ENCODE measurements at places on chromosomes 3 and 15. TPM values are rescaled to one million over a fixed set of nuclear protein-coding genes. Genes with fewer than 3 reads are reported as not detected.

GRCh38 chr3:14324224-14324944 lies 78.0 kb upstream of the SLC6A6 start:
- H3K4me1 ChIP-seq, result no peaks in the 10 kb centered on the region
- H3K27me3 ChIP-seq, result peaks cover 19% of the 10 kb centered on the region
- DNase-seq, result no peak
- peaks cover 9% of the 10 kb centered on the region for H3K36me3 ChIP-seq
- H3K4me3 ChIP-seq, result no peak overlapping the region
- no peak overlapping the region for H3K27ac ChIP-seq

- H3K36me3 ChIP-seq, result no peaks in the 10 kb centered on the region
- no peak overlapping the region for H3K4me3 ChIP-seq
- no peak overlapping the region for H3K27ac ChIP-seq
- peaks cover under 1% of the 10 kb centered on the region for H3K27me3 ChIP-seq
These were observed 11.4 kb upstream of the WNT5A start for GRCh38 chr3:55498520-55498919.

GRCh38 chr15:93359425-93360131 lies 270.6 kb upstream of the RGMA start:
- no peaks in the 10 kb centered on the region for H3K27me3 ChIP-seq
- H3K36me3 ChIP-seq, result no peaks in the 10 kb centered on the region
- DNase-seq, result no peak
- H3K4me3 ChIP-seq, result no peak overlapping the region
- no peak overlapping the region for H3K27ac ChIP-seq

- peaks cover 18% of the 10 kb centered on the region for H3K36me3 ChIP-seq
- H3K4me3 ChIP-seq, result no peak overlapping the region
- DNase-seq, result no peak
- no peaks in the 10 kb centered on the region for H3K27me3 ChIP-seq
- H3K4me1 ChIP-seq, result no peaks in the 10 kb centered on the region
- no peak overlapping the region for H3K27ac ChIP-seq
These were observed 29.3 kb downstream of the RIOX2 start for GRCh38 chr3:97942801-97943546.

GRCh38 chr3:160006282-160007163 lies 17.9 kb downstream of the IL12A start:
- DNase-seq, result peak; percentile 13
- no peak overlapping the region for H3K27ac ChIP-seq
- H3K4me3 ChIP-seq, result no peak overlapping the region
- H3K27me3 ChIP-seq, result no peaks in the 10 kb centered on the region

DNA sequence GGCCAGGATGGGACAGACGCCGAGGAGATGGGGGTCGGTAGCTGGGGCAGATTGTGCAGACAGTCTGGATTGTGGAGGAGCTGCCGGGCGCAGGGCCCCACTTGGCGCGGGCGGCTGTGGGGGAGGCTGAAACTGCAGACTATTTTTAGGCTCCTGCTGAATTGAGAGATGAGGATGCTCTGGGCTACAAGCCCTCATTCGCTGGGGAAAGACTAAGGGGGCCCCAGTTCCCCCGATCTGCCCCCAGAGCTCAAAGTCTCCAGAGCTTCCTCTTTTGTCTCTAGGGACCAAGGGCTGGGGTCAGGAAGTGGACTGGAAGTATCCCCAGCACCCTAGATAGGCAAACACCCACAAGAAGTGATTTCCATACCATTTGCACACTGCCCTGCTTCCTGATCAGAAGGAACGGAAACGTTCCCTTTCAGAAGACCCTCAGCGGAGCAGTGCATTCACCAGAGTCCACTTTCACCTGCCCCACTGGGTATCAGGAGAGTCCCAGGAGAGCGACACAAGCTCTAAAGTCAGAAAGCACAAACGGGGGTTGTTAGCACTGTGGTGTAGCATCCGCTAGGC lies 29.7 kb downstream of the SEMA7A start:
- H3K4me3 ChIP-seq, result peak overlapping the region; percentile 64
- H3K27me3 ChIP-seq, result no peaks in the 10 kb centered on the region
- peaks cover 82% of the 10 kb centered on the region for H3K4me1 ChIP-seq
- H3K36me3 ChIP-seq, result no peaks in the 10 kb centered on the region
- H3K27ac ChIP-seq, result peak overlapping the region; percentile 75
- DNase-seq, result no peak

DNA sequence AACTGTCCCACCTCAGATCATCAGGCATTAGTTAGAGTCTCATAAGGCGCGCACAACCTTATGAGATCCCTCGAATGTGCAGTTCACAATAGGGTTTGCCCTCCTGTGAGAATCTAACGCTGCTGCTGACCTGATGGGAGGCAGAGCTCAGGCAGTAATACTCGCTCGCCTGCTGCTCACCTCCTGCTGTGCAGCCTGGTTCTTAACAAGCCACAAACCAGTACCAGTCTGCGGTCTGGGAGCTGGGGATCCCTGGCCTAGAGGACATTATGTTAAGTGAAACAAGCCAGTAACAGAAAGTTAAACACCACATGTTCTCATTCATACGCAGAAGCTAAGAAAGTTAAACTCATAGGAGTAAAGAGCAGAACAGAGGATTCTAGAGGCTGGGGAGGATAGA lies 47.0 kb downstream of the MAP3K13 start:
- H3K27me3 ChIP-seq, result no peaks in the 10 kb centered on the region
- H3K36me3 ChIP-seq, result no peaks in the 10 kb centered on the region
- H3K4me1 ChIP-seq, result no peaks in the 10 kb centered on the region
- DNase-seq, result no peak
- H3K4me3 ChIP-seq, result no peak overlapping the region
- no peak overlapping the region for H3K27ac ChIP-seq

- no peak overlapping the region for H3K4me3 ChIP-seq
- no peaks in the 10 kb centered on the region for H3K27me3 ChIP-seq
- no peaks in the 10 kb centered on the region for H3K4me1 ChIP-seq
- no peak overlapping the region for H3K27ac ChIP-seq
- DNase-seq, result no peak
These were observed 679.9 kb downstream of the NTRK3 start for GRCh38 chr15:87576486-87577176.

DNA sequence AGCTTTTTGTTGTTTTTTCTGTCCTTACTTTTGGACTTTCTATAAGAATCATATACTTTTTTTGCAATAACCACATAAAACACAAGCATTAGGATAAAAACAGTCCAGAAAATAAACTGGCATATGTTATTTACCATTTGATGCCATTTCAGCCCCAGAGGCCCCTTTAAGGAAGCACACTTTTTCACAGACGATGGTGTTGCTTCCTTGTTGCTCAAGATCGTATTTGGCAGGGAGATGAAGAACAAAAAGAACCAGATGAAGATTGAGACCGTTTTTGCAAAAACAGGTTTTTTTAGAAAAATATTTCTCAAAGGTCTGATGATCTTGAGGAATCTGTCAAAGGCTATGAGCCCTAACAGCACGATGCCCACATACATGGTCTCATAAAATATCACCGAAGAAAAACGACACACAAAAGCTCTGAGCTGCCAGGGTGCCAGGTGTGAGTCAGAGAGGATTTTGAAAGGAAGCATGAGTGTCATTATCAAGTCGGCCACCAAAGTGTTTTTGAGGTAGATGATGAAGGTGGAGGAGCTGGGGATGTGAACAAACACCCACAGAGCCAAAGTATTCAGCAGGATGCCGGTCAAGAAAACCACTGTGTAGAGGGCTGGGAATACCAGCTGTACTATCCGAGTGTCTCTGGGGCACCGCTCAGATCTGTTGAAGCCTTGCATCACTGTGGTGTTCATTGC lies 902 bp downstream of the P2RY13 start:
- no peaks in the 10 kb centered on the region for H3K27me3 ChIP-seq
- peak overlapping the region; percentile 89 for H3K4me3 ChIP-seq
- H3K36me3 ChIP-seq, result no peaks in the 10 kb centered on the region
- H3K4me1 ChIP-seq, result no peaks in the 10 kb centered on the region
- H3K27ac ChIP-seq, result no peak overlapping the region

- no peaks in the 10 kb centered on the region for H3K4me1 ChIP-seq
- H3K4me3 ChIP-seq, result no peak overlapping the region
- no peak for DNase-seq
- H3K27me3 ChIP-seq, result no peaks in the 10 kb centered on the region
These were observed 204.6 kb upstream of the IL12A start for GRCh38 chr3:159783780-159784742.

DNA sequence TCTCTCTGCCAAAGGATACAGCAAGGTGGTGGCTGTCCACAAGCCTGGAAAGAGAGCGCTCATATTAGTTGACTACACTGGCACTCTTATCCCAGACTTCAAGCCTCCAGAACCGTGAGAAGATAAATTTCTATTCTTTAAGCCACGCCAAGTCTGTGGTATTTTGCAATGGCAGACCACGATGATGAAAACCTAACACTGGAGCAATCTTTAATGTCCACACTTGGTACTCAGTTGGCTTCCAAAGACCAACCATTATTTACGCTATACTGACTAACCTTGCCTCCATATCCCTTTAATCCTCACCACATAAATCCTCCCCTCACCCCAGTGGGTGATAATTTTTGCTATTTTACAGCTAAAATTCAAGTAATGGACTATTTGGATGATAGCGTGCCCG lies 16.9 kb upstream of the LACTB start:
- no peak for DNase-seq
- no peaks in the 10 kb centered on the region for H3K4me1 ChIP-seq
- H3K4me3 ChIP-seq, result no peak overlapping the region

GRCh38 chr3:48501196-48501595 lies 2.8 kb downstream of the SHISA5 start:
- DNase-seq, result no peak
- no peaks in the 10 kb centered on the region for H3K27me3 ChIP-seq
- H3K4me3 ChIP-seq, result peak overlapping the region; percentile 18

- peak overlapping the region; percentile 10 for H3K4me3 ChIP-seq
- no peaks in the 10 kb centered on the region for H3K36me3 ChIP-seq
- H3K4me1 ChIP-seq, result peaks cover 87% of the 10 kb centered on the region
- peak overlapping the region; percentile 7 for H3K27ac ChIP-seq
These were observed 42.9 kb downstream of the MYO1E start for GRCh38 chr15:59329570-59330350.

- no peaks in the 10 kb centered on the region for H3K4me1 ChIP-seq
- H3K27ac ChIP-seq, result no peak overlapping the region
- no peak for DNase-seq
- no peaks in the 10 kb centered on the region for H3K36me3 ChIP-seq
These were observed 231.4 kb downstream of the LRRN1 start for GRCh38 chr3:4030624-4031023.

- H3K4me1 ChIP-seq, result no peaks in the 10 kb centered on the region
- H3K27ac ChIP-seq, result no peak overlapping the region
- no peak overlapping the region for H3K4me3 ChIP-seq
- H3K27me3 ChIP-seq, result peaks cover 3% of the 10 kb centered on the region
- no peak for DNase-seq
These were observed 26.6 kb downstream of the COL8A1 start for GRCh38 chr3:99665017-99665416.

DNA sequence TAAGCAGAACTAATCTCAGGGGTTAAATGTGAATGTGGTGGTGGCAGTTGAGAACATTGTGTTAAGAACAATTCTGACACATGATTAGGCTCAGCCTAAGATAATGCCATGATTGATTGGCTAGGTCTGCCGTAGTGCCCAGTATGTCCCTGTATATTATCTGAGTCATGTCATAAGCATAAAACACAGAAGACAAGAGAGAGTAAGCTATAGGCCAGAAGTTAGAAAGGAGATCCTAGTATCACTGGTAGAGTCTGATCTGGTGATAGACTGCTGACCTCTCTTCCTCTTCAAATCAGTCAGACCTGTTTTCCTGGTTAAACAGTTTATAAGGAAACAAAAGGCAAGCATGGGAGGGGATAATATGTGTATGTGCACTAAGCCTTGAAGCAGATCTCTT lies 30.1 kb upstream of the ATP8B4 start:
- H3K4me3 ChIP-seq, result no peak overlapping the region
- no peak for DNase-seq
- no peaks in the 10 kb centered on the region for H3K36me3 ChIP-seq
- H3K4me1 ChIP-seq, result no peaks in the 10 kb centered on the region
- no peaks in the 10 kb centered on the region for H3K27me3 ChIP-seq

DNA sequence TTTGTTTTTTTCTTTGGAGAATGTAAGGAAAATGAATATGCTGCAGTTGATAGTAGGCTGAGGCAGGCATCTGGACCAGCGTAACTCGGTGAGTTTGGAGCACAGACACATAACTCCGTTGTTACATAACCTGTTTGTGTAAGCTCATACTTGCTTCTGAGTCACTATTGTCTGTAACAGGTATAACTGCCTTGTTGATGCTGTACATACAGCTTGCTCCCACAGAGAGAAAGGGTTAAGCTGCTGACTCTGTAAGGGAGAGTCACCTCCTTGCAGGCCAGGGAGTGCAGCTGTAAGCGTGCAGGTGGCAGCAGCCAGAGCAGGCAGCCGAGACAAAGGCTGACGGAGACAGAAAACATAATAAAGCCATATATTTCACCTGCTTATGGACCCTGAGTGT lies 20.4 kb downstream of the RETNLB start:
- no peaks in the 10 kb centered on the region for H3K4me1 ChIP-seq
- no peak overlapping the region for H3K27ac ChIP-seq
- H3K36me3 ChIP-seq, result no peaks in the 10 kb centered on the region
- peaks cover 27% of the 10 kb centered on the region for H3K27me3 ChIP-seq

DNA sequence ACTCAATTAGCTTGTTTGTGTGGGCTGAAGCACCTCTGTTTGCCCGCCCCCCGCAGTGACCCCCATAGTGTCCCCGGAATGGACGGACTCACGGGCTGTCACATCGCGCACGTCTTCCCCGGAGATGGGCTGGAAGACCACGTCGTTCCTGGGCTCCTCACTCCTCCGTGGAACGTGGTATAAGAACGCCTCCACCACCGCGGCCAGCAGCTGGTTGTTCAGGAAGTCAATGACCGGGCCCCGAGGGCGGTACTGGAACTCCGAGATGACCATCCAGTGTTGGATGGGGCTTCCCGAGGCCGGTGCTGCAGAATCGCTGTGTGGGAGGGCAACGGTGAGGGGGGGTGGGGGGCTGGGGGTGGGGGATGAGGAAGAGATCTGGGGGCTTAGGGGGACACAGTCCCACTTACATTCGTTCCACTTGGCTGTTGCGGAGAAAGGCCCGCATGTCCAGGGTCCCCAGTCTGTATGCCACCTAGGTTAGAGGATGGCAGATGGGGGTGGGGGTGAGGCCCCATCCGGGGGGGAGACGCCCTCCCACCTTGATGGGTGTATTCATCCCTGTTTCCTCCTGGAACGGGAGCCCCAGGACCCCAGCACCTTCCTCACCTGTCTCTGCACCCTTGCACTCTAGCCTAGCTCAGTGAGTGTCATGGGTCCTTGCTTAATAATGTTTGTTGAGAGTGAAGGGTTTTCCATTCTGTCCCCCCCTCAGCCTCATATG lies 30.2 kb downstream of the MUC20 start:
- DNase-seq, result no peak
- H3K27me3 ChIP-seq, result no peaks in the 10 kb centered on the region

GOLGA8T gene
- polyA plus RNA-seq, result not detected

XYLB gene
- polyA plus RNA-seq, result 0.09 TPM

TMCO5A gene
- not detected for polyA plus RNA-seq

PCNP gene
- 100 TPM for polyA plus RNA-seq

SAMD7 gene
- not detected for polyA plus RNA-seq

SLC38A3 gene
- polyA plus RNA-seq, result not detected

HDAC11 gene
- 0.53 TPM for polyA plus RNA-seq

Measured in naive B cell (primary cell).